ENCODE measurements at places on chromosomes 6 and 20. TPM values are rescaled to one million over a fixed set of nuclear protein-coding genes. Genes with fewer than 3 reads are reported as not detected.
A peak's percentile ranks its signal among the peaks of the same experiment; 100 is the strongest.

The SLC12A5 gene
- 26.2 TPM for total RNA-seq

The FRK gene
- 2.1 TPM for total RNA-seq

The CDC5L gene
- total RNA-seq: 31.8 TPM

The MAFB gene
- 7.9 TPM for total RNA-seq

The SEMG1 gene
- total RNA-seq: not detected

The SLC35D3 gene
- 0.99 TPM for total RNA-seq

GRCh38 chr6:30696432-30696831 is 5.6 kb upstream of the NRM start:
- no peaks in the 10 kb centered on the region for H3K27me3 ChIP-seq
- DNase-seq: no peak
- H3K4me3 ChIP-seq: no peak overlapping the region
- peaks cover 16% of the 10 kb centered on the region for H3K36me3 ChIP-seq

GRCh38 chr6:134584847-134585516 is 267.1 kb upstream of the SGK1 start:
- no peaks in the 10 kb centered on the region for H3K36me3 ChIP-seq
- H3K27ac ChIP-seq: no peak overlapping the region
- no peaks in the 10 kb centered on the region for H3K27me3 ChIP-seq

GRCh38 chr20:22544462-22544861 is 39.9 kb downstream of the FOXA2 start:
- H3K36me3 ChIP-seq: no peaks in the 10 kb centered on the region
- no peaks in the 10 kb centered on the region for H3K4me1 ChIP-seq
- H3K27me3 ChIP-seq: peaks cover 3% of the 10 kb centered on the region
- no peak overlapping the region for H3K27ac ChIP-seq
- H3K4me3 ChIP-seq: no peak overlapping the region
- no peak for DNase-seq

- no peak overlapping the region for H3K4me3 ChIP-seq
- no peaks in the 10 kb centered on the region for H3K36me3 ChIP-seq
- no peak overlapping the region for H3K27ac ChIP-seq
These were observed 3.0 kb upstream of the GCM1 start for GRCh38 chr6:53151676-53152075.

GRCh38 chr20:57999465-58000111 is 228.9 kb downstream of the ANKRD60 start:
- no peak for DNase-seq
- peak overlapping the region; percentile 67 for H3K27ac ChIP-seq
- no peak overlapping the region for H3K4me3 ChIP-seq
- no peaks in the 10 kb centered on the region for H3K36me3 ChIP-seq
- no peaks in the 10 kb centered on the region for H3K27me3 ChIP-seq

- peaks cover 2% of the 10 kb centered on the region for H3K27me3 ChIP-seq
- H3K4me3 ChIP-seq: no peak overlapping the region
- no peaks in the 10 kb centered on the region for H3K36me3 ChIP-seq
- no peak overlapping the region for H3K27ac ChIP-seq
- no peaks in the 10 kb centered on the region for H3K4me1 ChIP-seq
These were observed 34.6 kb upstream of the NKX2-2 start for GRCh38 chr20:21548390-21549035.

Measured in spinal cord (tissue), 10 donors.